Stimulated activated CD8-positive, alpha-beta memory T cell treated with anti-CD3 and anti-CD28 coated beads, Interleukin-12 subunit alpha, Interleukin-12 subunit beta, amount 100 ng/mL, for 4 hours (primary cell): ENCODE measurements at places on chromosomes 2 and 18.

- no peak for DNase-seq
Measured at GRCh38 chr2:166957686-166958085, 69.4 kb downstream of the XIRP2 start.

- DNase-seq = no peak
Measured at GRCh38 chr2:212974692-212975091, 176.7 kb downstream of the IKZF2 start.

DNA sequence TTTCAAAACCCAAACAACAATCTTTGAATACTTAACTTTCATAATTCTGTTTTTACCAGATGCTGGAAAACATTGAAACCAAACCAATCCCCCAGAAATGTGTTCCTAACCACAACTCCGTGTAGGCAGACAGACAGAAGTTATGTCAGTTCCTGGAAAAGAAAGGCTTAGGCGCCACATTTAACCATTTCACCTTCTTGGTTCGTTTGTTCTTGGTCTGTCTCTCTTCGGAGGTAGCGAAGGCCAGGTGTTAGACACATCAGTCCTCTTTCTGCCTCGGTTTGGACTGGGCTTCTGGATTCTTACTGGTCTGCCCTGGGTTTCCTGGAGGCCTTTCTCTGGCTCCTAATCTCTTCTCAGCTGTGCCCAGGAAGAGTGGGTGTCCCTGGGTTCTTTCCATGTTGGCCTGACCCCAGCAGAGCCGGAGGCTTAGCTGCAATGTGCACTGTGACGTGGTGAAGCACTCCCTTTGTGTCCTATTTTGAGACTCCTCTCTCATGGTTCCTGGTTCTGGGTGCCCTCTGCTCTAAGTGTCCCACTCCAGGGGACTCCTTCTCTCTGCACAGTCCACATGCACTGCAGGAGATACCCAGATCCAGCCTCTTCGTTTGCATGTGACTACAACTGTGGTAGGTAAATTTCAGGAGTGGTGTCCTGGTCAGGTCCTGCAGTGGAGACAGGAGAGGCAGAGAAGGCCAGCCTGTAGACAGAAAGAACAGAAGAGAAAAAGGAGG, 23.1 kb upstream of the RAB31 start:
- no peak for DNase-seq

GRCh38 chr18:63951302-63951705, 2.2 kb downstream of the HMSD start:
- no peak for DNase-seq

- DNase-seq = no peak
Measured at GRCh38 chr2:32830196-32830595, 116.6 kb upstream of the LTBP1 start.

GRCh38 chr18:70973626-70974025, 684.8 kb downstream of the SOCS6 start:
- DNase-seq = no peak

DNA sequence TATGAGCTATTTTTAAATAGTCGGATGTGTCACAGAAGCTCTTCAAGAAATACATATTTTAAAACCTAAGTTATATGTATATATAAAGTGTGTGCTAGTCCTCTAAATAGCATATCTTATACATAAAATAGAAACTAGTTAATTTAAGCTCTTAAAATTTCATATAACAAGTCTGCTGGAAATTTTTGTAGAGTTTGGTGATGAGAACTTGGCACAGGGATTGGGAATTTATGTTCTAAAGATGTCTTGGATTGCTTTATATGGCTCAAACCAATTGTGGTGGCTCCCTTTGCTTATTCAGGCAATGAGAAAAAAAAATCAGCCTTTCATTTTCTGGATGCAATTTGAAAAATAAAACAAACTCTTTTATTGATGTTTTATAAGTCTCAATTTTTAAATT, 142.8 kb upstream of the KCNJ3 start:
- no peak for DNase-seq
